ENCODE measurements at places on chromosomes 1 and 21.

- DNase-seq: no peak
Measured at GRCh38 chr1:151644001-151644400, 32.2 kb downstream of the SNX27 start.

DNA sequence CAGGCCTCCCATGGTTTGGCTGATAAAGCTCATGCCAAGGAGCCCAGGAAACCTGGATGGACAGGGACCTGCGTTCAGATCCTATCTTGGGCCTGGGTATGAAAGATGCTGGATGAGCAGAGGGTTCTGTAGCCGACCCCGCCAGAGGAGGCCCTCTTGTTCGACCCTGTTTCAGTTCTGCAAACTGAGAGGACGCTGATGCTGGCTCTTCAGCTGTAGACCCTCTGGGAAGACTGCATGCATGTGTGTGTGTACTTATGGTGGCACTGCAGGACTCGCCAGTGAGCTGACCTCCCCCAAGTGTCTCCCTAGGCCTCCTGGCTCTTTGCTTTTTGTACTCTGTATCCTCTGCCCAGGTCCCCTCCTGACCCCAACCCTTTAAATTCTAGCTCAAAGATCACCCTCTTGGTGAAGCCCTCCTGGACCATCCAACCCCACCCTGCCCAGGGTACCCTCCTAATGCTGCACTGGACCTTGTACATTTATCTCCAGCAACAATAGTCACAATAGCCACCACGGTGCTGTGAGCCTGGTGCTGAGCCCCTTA is 1.6 kb downstream of the EPS8L3 start:
- DNase-seq: no peak

GRCh38 chr1:80989455-80989854 is 811.3 kb upstream of the ADGRL2 start:
- no peak for DNase-seq

DNA sequence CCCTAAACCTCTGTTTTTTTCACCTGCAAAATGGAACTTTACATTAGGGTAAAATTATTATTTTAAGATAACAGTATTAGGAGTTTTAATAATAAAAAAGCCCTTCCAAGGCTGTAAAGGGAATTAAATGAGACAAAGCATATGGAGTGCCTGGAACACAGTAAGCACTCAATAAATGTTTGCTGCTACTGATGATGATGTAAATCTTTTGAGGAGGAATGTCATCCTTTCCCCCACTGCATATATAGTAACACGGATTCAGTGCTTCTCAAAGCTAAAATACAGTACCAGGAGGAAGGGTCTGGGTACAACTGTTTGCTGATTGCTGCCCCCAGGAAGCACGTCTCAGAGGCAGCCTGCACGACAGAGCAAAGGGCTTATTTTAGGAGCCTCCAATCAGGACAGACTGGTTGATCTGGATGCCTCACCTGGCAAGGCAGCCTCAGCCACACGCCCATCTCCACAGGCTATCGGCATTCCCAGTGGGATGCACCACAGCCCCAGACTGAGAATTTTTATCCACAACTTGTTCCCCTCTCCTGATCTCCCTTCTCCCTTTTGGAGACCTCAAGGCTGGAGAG is 64.4 kb downstream of the GADD45A start:
- DNase-seq: no peak

- no peak for DNase-seq
Measured at GRCh38 chr1:156807627-156808026, 9.0 kb downstream of the SH2D2A start.

GRCh38 chr1:243528459-243529121 is 272.7 kb downstream of the SDCCAG8 start:
- no peak for DNase-seq

DNA sequence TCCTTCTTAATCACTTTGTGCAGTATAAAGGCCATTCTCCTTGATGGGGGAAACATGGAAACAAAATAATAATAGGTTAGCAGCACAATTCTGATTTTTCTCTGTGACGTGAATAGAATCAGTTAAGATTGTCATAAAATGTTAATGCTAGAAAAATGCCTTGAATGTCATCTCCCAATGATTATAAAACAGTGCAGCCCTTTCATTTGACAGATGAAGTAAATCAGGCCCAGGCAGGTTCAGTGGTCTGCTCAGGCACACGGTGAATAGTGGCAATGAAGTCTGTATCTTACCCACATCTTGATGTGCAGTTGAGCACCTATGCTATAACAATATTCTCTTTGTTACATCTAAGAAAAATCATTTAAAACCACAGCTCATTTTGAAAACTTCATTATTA is 32.2 kb upstream of the ZNF281 start:
- DNase-seq: no peak

Measured in CD4-positive, alpha-beta T cell treated with Interleukin-6 at 100 ng/mL for 8 hours (primary cell).